Omental fat pad (tissue), 4 donors: ENCODE measurements at places on chromosomes 5 and 9.

GRCh38 chr5:111401906-111402305 is 110.4 kb downstream of the STARD4 start:
- DNase-seq = no peak

DNA sequence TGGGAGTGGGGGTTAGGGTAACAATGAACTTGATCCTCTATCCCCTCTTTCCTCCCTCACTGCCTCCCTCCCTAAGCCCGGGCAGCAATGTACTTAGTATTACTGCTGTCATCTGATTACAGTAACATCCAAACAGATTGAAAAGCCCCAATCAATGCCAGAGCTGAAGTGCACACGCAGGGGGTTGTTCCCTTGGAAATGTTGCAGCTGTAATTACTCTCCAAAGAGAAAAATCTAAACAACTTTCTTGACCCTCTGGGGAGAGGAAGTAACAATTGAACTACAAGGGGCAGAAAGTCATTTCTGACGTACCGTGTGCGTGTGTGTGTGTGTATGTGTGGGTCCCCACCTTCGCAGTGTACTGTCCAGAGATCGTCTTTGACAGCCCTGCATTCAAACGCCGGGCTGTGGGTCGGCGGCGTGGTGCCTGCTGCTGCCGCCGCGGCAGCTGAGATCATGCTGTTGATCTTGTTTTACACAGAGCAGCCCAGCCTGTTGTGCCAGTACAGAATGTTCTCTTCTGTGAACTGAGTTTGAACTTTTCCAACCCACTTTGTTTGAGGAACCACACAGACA is 66.0 kb upstream of the KLF9 start:
- DNase-seq = peak; percentile 46

GRCh38 chr5:14343376-14343775 is 200.2 kb downstream of the TRIO start:
- DNase-seq = no peak

- no peak for DNase-seq
Measured at GRCh38 chr5:108367679-108368334, 14.1 kb downstream of the FBXL17 start.

- DNase-seq = no peak
Measured at GRCh38 chr9:89743573-89744254, 138.9 kb downstream of the GADD45G start.

GRCh38 chr5:173025651-173026050 is 30.5 kb upstream of the CREBRF start:
- no peak for DNase-seq

DNA sequence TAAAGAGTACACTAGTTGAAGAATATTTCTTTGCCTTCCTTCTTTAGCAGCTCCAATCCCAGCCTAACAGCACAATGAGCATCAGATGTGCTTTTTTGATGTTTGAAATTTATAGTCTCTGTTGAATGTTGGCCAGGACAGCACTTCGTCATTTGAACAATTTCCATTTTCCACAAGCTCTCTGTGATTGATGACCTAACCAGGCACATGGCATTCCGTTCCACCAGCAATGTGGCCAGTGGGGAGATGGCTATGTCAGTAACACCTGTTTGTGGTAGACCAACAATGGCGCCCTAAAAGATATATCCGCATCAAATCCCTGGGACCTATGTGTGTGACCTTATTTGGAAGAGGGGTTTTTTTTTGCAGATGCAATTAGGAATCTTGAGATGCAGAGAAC is 66.8 kb downstream of the PALM2AKAP2 start:
- no peak for DNase-seq

- DNase-seq = no peak
Measured at GRCh38 chr9:125986966-125987365, 239.8 kb downstream of the PBX3 start.

GRCh38 chr5:41213340-41213739 is at the start of gene C6:
C6 (minus strand) TSS chr5:41213532; CDS start chr5:41203230, 10,302 bp downstream.
- DNase-seq = no peak

DNA sequence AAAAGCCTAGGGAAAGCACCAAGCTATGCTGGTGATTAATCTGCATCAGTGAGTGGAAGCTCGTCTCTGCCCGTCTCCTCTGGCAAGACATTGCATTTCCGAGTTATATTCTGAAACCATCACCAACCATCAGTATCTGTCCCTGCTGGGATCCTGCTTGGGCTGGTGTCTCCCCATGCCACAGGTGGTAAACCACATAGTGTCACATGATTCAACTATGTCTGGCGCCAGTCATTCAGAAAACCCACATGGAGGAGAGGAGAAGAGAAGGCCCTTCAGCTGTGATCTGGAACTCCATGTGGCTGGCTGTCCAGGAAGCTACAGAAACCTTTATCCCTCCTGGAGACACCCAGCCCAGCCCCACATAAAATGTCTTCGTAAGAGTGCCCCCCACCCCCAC is 4.8 kb downstream of the IL9 start:
- no peak for DNase-seq

GRCh38 chr5:169893010-169893409 is 87.3 kb downstream of the INSYN2B start:
- DNase-seq = no peak

- DNase-seq = no peak
Measured at GRCh38 chr5:159910843-159911229, 5.4 kb upstream of the ADRA1B start.

- peak; percentile 31 for DNase-seq
Measured at GRCh38 chr5:14109041-14109747, 33.9 kb upstream of the TRIO start.

DNA sequence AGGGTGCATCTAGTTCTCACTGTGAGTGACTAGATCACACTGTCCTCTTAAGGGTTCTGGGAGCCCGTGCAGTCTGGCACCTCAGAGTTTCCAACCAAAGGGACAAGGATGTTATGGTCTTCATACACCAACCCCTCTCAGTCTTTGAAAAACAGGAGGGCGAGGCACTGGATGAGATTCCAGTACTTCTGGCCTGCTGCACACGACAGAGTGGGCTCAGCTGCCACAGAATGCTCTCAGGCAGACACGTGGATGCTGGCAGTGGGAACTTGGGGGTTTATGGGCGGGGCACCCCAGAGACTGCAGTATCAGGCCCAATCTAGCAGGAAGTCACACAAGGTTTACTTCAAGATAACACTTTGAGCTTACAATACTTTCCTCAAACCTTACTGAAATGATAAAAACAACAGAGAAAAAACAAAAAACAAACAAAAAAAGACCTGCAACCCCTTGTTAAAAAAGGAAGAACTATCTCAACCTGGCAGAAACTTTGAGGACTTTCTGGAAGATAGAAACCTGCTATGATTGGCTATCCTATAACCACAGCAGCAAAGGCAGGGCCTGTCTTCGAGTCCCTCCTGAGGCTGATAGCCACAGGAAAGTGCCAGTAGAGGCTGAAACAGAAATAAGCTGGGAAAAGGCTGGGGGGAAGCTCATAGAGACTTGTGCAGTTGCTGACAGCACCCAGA is 28.3 kb upstream of the TGFBR1 start:
- no peak for DNase-seq

DNA sequence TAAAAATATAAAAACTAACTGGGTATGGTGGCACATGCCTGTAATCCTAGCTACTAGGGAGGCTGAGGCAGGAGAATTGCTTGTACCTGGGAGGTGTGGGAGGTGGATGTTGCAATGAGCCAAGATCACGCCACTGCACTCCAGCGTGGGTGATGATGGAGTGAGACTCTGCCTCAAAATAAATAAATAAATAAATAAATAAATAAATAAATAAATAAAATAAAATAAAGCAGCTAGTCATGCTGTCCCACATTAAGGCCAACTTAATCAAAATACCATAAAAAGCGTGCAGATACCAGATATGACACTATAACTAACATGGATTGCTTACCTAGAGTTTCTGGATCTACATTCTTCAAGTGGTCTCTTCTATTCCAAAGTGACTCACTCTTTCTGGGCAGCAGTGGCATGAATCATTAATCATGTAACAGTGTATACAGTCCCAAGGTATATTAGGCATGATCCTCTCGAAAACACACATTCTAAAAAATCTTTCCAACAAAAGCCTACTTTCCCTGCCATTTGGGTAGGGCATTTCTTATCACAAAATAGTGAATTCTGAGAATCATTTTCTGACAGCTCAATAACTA is 187.1 kb downstream of the ELAVL2 start:
- no peak for DNase-seq

DNA sequence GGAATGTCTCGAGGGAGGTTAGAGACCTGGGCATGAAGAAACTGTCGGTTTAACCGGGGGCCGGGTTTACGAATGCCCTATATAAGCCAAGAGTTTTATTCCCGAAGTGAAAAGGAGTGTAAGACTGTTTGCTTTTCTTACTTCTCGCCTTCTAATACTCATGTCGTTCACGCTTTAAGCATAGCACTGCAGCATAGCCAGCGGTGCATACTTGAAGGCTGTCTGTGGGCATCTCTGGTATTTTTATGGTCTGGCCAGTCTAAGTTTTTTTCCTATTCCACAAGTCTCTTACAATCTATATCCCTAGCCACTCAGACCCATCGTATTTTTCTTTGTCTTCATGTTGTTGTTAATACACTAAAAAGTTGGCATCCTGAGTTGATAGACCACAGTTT is 1.2 kb downstream of the UHRF2 start:
- DNase-seq = no peak

DNA sequence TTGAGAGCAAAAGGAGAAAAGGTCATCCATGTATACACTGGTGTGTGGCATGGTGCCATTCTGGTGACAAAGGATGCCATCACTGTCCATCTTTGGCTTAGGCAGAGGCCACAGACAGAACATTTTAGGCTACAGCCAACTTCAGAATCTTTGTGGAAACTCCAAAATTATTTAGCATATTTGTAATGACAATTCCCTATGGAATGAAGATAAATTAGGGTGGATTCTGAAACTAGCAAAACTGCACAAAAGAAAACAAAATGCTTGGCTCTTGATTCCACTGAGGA is 92.5 kb downstream of the FBXW11 start:
- DNase-seq = no peak

DNA sequence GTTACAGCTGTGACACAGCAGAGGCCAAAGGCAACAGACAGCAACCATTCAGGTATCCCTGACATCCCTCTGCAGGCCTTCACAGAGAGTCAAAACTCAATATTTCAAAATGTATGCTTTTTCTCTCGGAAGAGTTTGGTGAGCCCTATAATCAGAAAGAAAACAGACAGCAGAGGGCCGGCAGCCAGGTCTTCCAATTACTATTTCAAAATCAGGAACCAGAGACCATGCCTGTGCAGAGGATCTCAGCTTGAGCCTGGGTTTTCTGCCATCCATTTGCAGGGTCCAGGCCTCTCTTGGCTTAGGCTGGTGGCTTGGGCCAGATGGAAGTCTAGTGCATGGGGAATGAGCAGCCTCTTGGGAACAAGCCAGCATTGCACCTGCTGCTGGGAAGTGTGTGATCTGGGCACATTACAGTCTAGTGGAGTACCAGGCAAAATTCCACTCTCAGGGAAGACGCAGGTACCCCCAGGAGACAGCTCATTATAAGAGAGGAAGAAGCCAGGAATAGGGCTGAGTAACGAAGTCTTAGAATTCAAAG is 231.3 kb downstream of the ENC1 start:
- DNase-seq = no peak
